ENCODE measurements at places on chromosomes 4 and X. TPM values are rescaled to one million over a fixed set of nuclear protein-coding genes. Genes with fewer than 3 reads are reported as not detected.

Gene GAGE12J
- polyA plus RNA-seq = not detected

Gene MXRA5
- 7.0 TPM for polyA plus RNA-seq

Gene PIM2
- 8.3 TPM for polyA plus RNA-seq

- DNase-seq = no peak
These were observed 83.3 kb downstream of the LRBA start for GRCh38 chr4:150931796-150932195.

GRCh38 chr4:144298519-144298918 is 158.0 kb upstream of the GYPA start:
- DNase-seq = no peak

- no peak for DNase-seq
These were observed 10.0 kb upstream of the LNX1 start for GRCh38 chr4:53601251-53601764.

- DNase-seq = no peak
These were observed 123.9 kb downstream of the DCHS2 start for GRCh38 chr4:154367659-154368058.

- no peak for DNase-seq
These were observed 21.9 kb downstream of the KLF8 start for GRCh38 chrX:56253832-56254703.

DNA sequence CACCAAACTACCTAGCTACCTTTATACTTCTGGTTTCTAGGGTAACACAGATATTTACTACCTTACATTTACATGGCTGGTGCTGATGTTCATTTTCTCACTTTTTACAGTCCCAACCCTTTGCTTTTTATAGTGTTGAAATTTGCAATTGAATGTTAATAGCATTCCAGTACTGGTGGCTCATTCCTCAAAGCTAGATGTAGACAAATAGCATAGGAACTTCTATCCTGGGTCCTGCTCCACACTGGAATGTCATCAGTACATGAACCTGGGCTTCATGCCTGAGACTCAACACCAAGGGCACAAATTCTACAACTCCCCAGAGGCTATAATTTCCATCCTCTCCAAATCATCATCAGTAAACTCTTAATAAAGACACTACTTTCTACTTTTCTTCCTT is 10.3 kb upstream of the TRMT2B start:
- DNase-seq = no peak

- DNase-seq = no peak
These were observed 175.7 kb upstream of the SPIN4 start for GRCh38 chrX:63526863-63527262.
